Endothelial cell of umbilical vein (primary cell): ENCODE measurements at places on chromosomes 13 and 19. TPM values are rescaled to one million over a fixed set of nuclear protein-coding genes. Genes with fewer than 3 reads are reported as not detected.

DNA sequence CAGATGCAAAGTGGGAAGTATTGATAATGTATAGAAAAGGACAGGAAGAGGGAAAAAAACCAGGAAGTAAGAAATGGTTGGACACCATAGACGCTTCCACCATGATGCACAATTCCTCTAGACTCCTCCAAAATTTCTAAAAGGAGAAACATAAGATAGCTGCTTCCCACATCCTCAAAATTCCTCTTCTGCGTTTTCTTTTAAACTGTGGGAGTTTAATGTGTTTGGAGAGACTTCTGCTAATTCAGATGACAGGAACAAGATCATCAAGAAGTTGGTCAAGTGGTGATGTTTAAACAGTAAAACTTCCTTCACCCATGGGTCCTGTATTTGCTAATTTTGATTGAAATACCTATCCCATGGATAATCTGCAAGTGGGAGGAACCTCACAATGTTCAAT is 130.2 kb downstream of the IRS2 start:
- DNase-seq: no peak

Gene SYT5
- 0.42 TPM in 1 of 2 replicates, not detected in the other for total RNA-seq

Gene LILRA2
- not detected in 2 replicates for total RNA-seq

Gene DLEU7
- total RNA-seq: not detected in 2 replicates

Gene LRRC8E
- 1.6 and 1.8 TPM in 2 replicates for total RNA-seq

GRCh38 chr19:14182476-14182875 is 23.5 kb downstream of the ADGRL1 start:
- DNase-seq: no peak
